ENCODE measurements at places on chromosomes 5 and 9.

DNA sequence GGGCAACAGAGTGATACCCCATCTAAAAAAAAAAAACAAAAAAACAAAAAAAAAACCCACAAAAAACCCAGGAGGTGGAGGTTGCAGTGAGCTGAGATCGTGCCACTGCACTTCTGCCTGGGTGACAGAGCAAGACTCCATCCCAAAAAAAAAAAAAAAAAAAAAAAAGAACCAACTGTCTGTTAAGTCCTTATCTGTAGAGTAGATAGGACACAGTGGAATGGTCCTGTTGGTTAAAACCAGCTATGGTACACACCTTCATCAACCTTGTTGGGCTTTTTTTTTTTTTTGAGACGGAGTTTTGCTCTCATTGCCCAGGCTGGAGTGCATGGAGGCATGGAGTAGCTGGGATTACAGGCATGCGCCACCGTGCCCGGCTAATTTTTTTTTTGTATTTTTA is 12.2 kb downstream of the SLC25A25 start:
- DNase-seq: no peak

- DNase-seq: no peak
These were observed 105.7 kb downstream of the NR3C1 start for GRCh38 chr5:143297756-143298155.

GRCh38 chr9:128215491-128216409 is 12.6 kb downstream of the DNM1 start:
- DNase-seq: no peak

- no peak for DNase-seq
These were observed 18.3 kb upstream of the TCOF1 start for GRCh38 chr5:150339165-150339564.
